ENCODE measurements at places on chromosomes 11 and 22.

GRCh38 chr22:37844904-37845329 is 783 bp upstream of the ANKRD54 start:
- DNase-seq, result no peak

DNA sequence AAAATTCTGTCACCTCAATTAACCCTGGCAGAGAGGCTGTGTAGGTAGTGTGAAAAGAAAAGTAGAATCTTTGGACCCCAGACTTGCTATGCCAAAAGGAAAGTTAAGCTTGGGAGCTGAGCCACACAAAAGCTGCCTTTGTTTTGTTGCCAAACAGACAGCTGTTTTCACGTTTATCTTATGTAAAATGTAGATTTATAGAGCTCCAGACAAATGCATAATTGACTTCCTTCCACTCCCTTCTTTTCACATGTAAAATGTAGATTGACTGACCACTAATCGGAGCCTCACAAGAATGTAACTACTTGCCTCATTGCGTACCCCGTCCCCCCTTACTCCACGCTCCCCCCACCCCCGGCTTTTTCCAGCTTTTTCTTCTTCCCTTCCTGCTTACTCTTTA is 2302.2 kb upstream of the RAG2 start:
- no peak for DNase-seq

DNA sequence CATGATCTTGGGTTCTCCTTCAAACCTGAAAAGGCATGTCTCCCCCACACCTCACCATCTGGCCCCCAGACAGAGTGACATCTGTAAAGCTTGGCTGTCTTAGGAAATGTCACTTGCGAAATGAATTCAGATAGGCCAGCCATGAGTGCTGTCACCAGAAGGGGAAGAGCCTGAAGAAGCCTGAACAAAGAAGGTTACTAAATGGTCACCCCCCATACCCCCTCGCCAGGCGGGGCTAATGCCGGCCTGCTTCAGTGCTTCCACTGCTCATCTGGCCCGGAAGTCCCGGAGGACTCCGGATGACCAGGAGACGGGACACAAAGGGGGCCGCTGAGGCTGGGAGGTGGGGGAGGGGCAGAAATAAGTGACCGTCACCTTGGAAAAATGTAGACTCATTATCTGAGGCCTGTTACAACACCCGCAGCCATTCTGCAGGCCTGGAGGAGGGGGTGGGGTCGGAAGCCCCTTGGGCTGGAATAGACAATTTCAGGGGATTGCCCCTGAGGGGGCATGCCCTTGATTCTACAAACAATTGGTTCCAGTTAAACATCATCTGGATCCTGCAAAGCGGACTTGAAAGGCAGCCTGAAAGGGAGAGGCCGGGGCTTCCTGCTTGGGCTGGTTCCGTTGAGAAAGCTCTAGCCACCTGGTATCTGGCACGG is 43.2 kb downstream of the NAT10 start:
- no peak for DNase-seq

GRCh38 chr11:109849946-109850345 is 243.2 kb upstream of the ZC3H12C start:
- no peak for DNase-seq

GRCh38 chr22:36056980-36057379 is 28.4 kb upstream of the RBFOX2 start:
- DNase-seq, result no peak

DNA sequence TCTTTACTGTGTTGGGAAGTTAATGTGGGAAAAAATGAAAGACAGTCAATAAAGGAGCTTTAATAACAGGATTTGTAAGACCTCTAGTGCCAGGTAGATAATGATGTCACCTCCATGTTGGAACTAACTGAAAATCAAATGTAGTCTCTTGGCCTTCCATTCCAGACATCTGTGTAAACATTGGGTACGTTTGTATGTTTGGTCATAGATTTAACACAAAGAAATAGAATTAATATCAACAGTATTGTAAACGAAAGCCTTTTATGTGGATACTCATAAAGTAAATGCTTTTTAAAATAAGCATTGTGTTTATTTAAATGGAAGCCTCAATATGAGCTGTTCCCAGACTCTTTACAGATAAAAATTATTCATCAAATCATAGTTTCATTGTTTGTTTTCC is 605.7 kb downstream of the METTL15 start:
- DNase-seq, result no peak

GRCh38 chr11:126608658-126609057 is 253.2 kb downstream of the ST3GAL4 start:
- DNase-seq, result no peak

- no peak for DNase-seq
Observed at GRCh38 chr11:124791626-124792341, 8.4 kb downstream of the MSANTD2 start.
